Fibroblast of the conjunctiva (primary cell): ENCODE measurements at places on chromosomes 6 and 20.
A peak's percentile ranks its signal among the peaks of the same experiment; 100 is the strongest.

DNA sequence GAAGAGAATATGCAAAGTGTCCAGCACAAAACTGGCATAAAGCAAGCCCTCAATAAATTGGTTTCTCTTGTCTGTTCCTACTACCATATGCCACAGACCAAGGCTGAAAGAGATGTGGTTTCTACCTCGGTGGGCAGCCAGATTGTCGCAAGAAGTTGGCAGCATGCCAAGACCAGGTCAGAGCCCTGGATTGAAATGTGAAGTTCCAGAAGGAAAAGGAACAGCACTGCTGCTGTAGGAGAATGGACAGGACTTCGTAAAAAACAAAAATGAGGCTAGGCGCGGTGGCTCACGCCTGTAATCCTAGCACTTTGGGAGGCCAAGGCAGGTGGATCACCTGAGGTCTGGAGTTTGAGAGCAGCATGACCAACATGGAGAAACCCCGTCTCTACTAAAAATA is 22.1 kb downstream of the MRPL14 start:
- no peak for DNase-seq

DNA sequence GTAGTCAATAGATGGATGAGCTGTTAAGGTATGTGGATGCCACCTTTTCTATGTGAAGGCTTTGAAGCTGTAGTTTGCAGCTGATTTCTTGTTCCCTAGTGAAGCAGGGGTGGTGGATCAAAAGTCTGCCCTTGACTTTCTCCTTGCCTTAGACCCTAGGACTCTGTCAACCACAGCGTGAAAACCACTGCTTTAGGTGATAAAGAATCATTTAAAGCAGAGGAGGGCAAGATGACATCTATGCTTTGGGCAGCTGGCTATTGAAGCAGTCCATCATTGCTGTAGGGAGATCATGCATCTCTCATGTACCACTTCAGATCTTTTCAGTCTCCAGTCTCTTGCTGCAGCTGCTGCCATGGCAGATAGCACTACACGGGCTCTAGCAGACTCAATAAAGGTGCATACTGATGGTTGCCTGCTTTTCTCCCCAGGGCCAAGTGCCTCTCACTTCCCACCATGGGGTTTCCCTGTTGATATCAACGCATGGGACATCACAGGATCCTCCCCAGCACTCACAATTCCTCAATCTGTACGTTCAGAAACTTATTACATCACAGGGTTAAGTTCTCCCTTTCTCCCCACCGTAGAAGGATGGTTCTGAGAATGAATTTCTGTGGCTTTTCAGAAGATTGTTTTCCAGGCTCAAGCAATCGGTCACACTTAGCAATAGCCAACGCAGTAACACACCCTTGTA is 122.0 kb upstream of the STMND1 start:
- no peak for DNase-seq

GRCh38 chr6:63352544-63353285 is 32.9 kb upstream of the LGSN start:
- peak; percentile 18 for DNase-seq

GRCh38 chr6:170459451-170459850 is 93.7 kb downstream of the PSMB1 start:
- no peak for DNase-seq

DNA sequence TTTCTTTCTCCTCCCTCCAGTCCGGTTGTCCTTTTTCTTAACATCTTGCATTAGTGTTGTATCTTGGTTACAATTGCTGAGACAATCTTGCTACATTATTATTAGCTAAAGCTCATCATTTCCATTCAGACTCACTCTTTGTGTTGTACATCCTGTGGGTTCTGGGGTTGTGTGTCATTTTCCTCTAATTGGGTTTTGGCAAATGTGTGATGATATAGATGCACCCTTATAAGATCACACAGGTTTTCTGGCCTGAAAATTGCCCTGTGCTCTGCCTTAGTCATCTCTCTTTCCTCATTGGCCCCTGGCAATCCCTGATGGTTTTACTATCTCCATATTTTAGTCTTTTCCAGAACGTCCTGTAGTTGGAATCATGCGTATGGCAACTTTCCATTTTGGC is 60.1 kb downstream of the PPP1R14C start:
- DNase-seq: no peak

- DNase-seq: no peak
These were observed 596.1 kb downstream of the QKI start for GRCh38 chr6:164010441-164011103.

DNA sequence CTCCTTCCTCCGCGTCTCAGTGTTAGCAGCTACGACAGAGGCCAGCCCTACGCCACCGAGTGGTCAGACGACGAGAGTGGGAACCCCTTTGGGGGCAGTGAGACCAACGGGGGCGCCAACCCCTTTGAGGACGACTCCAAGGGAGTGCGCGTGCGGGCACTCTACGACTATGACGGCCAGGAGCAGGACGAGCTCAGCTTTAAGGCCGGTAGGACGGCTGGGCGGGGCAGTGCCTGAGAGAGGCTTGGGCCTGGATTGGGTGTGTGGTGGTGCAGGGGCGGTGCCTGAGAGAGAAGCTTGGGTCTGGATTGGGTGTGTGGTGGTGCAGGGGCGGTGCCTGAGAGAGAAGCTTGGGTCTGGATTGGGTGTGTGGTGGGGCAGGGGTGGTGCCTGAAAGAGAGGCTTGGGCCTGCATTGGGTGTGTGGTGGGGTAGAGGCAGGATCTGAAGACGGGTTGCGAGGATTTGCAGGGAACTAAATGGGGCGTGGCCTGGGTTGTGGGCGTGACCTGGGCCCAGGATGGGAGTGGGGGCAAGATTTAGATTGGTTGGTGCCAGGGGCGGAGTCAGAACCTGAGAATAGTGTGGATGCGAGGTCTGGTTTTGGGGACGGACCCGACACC is 24.4 kb downstream of the SPDEF start:
- DNase-seq: peak; percentile 82

GRCh38 chr6:47064274-47064673 is 22.1 kb upstream of the ADGRF1 start:
- DNase-seq: no peak

DNA sequence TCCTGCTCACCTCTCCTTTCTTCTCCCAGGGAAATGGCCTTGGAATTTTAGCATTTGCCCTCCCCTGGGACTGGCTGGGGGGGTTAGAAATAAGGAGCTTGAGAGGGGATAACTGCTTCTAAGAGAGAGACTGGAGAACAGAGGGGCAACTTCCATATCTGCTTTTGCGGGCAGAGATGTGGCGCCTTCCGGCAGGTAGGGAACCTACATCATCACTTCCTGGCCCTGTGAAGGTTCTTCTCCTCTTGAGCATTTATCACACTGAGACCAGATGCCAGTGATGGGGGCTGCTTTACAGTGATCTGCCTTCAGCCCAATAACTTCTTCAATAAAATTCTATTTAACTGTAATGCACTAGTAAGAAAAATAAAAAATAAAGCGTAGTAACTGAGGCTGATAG is 48.1 kb downstream of the TBC1D7 start:
- no peak for DNase-seq

DNA sequence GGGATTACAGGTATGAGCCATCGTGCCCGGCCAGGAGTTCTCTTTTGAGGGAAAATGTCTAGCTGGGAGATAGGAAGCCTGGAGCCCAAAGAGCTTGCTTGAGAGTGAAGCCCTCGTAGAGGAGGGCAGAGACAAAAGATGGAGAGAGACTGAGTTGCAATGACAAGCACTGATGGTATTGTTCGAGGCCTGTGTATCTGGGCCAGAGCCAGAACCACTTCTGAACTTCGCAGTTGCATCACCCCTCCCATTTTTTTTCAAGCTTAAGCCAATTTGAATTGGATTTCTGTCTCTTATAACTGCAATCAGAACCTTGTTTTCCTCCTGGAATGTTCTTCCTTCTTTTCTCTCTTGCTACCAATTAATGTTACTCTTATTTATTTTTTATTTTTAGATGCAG is 83.1 kb downstream of the KCNB1 start:
- peak; percentile 53 for DNase-seq

GRCh38 chr6:1619673-1620503 is 10.2 kb downstream of the FOXC1 start:
- DNase-seq: no peak

GRCh38 chr6:53854843-53855567 is 60.2 kb downstream of the LRRC1 start:
- DNase-seq: no peak

DNA sequence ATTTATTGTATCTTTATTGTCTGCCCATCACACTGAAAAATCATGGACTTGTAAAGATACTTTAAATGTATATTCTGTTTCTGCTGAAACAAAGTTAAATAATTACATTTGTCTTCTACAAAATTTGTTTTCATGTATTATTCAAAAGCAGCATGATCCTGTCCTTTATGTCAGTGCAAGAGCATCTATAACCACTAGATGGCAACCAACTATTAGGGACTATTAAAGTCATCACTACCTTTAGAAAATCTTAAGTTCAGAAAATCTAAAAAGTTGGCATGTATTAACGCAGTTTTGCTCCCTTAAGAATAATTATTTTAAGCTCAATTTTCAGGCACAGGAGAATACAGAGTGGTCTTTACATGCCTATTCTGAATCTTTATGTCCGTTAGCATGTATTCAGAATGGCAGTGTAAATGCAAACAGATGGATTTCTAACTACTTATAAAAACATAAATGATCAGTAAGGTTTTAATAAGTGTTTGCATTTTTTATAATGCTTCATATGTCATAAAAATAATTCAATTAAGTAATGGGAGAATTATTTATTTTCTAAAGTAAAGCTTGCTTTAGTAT is 17.8 kb downstream of the TMEM30A start:
- peak; percentile 45 for DNase-seq

DNA sequence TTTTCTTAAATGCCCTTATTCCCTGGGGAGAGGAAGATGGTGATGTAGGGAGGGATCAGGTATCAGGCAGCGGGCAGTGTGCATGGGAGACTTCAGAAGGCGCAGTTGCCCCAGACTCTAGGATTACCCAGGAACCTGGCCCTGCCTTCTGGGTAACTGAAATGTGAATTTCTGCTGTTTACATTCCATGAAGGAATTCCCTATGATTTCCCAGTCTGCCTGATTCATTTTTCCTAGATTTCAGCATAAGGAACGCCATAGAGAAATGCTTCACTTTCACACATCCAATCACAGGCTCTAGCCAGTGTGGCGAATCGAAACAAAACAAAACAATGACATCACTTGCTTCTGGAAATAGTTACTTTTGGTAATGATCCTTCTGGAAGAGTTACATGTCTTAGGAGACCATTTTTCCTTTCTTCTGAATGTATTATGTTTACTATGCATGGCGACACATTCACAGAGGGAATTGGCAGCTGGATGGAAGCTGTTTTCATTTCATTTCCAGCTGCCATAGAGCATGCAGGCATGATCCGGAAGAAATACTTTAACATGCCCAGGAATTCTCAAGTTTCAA is 33.3 kb downstream of the LRP11 start:
- peak; percentile 49 for DNase-seq

DNA sequence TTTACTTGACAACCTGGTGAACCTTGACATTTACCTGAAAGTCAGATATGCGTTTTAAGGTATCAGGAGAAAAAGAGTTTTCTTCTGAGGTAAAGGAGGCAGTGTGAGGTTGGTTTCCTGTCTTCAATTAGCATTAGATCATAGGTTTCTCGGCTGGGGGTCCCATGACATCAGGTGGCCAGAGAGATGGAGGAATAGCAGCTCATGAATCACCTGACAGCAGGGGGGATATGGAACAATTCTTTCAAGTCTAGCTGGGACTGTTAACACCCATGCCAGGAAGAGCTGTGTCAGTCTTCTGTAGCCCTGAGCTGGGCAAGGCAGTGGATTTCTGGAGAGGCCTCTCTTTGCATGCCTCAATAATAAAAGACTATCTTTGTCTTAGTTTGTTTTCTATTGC is 108.0 kb upstream of the TMEM170B start:
- no peak for DNase-seq

- DNase-seq: no peak
These were observed 30.0 kb upstream of the PRND start for GRCh38 chr20:4691753-4692152.

DNA sequence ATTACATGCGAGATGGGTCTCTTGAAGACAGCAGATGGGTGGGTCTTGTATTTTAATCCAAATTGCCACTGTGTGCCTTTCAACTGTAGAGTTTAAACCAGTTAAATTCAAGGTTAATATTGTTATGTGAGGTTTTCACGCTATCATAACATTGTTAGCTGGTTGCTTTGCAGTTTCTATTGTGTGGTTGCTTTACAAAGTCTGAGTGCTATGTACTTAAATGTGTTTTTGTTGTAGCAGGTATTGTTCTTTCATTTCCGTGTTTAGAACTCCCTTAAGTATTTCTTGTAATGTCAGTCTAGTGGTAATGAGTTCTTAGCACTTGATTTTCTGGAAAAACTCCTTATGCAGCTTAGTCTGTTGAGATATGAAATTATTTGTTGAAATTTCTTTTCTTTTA is 193.3 kb downstream of the MOXD1 start:
- DNase-seq: no peak

DNA sequence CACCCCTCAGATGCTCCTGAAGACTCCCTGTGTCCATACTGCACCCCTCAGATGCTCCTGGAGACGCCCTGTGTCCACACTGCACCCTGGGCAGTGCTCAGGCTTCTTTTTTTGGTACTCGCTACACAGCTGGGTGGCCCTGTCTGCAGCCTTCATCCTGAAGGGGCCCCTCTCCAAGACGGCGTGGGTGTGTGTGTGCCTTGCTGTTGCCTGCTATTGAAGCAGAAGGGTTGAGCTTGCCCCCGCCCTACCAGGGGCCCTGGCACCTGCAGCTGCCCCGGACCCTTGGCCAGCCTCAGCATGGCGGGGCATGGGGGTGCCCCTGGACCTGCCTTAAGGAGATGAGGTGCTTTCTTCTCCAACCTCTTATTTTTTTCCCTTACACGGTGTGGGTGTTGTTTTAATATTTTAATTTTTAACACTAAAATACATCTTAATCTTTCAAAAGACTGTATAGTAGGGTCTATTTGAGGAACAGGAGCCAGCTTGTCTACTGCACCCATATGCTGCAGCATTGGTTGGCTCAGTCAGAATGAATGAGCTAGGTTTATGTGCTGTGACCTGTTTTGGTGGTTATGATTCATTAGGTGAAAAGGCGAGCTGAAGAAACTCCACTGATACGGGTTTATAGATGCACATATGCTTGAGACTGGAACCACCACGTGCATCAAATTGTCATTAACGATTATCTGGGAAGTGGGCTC is 135.9 kb downstream of the AGPAT4 start:
- DNase-seq: no peak

DNA sequence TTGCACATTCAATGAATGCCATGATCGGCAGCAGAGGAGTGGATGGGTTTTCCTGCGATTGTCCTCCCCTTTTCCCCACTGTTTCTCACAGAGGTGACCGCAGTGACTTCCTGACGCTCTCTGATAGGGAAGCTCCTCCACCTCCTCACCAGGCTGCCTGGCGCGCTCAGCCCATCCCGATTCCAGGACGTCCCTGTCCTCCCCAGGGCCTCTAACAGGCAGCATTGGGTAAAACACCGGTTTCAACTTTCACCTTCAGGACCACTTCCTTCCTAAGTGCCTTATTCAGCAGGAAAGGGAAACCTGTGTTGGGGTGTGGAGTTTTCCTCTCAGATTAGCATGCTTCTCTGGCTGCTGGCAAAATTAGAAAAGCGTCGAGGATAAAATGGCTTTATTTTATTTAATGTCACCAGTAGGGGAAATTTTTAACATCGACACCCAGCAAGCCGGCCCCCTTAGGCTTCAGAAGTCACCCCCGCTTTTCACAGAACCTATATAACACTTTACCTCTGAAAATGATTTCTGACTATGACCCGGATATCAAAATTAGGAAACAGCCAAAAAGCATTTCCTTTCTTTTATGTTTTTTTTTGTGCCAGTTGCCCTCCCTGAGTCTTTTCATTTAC is 570.4 kb upstream of the GJE1 start:
- no peak for DNase-seq
